Activated T-helper 9 cell treated with anti-CD3 and anti-CD28 coated beads, Interleukin-2, amount 50 U/mL, for 16 hours (primary cell): ENCODE measurements at places on chromosomes 5 and 9.
A peak's percentile ranks its signal among the peaks of the same experiment; 100 is the strongest.

DNA sequence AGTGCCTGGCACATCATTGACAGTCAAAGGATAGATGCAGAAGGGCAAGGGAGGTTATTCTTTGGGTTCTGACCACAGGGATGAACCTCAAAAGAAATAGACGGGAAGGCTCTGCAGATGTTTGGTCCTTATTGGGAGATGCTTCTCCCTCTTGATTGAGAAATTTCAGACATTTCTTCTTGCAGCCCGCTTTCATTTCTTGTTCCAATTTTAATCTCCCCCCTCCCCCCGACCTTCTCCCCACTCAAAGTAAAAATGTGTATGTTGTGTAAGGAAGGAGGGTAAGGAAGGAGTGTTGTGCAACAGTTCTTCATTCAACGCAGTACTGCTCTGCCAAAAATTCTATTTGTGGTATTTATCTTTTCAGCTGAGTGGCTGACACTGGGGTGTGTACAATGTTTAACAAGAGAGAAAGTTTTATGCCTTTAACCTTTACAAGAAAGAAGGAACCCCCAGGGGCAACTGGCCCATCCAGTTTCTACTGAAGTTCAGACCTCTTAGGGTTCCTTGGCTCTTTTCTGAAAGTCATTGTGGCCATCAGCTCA is 46.3 kb upstream of the TNFSF15 start:
- no peak for DNase-seq

GRCh38 chr5:170662966-170663365 is 120.6 kb upstream of the GABRP start:
- DNase-seq = no peak

- no peak for DNase-seq
Measured at GRCh38 chr9:134509281-134509680, 132.3 kb upstream of the COL5A1 start.

GRCh38 chr5:78103232-78103918 is 191.1 kb downstream of the AP3B1 start:
- DNase-seq = no peak

GRCh38 chr9:13493697-13494096 is 214.2 kb upstream of the MPDZ start:
- no peak for DNase-seq

- no peak for DNase-seq
Measured at GRCh38 chr9:33800886-33801285, 5.5 kb downstream of the PRSS3 start.

DNA sequence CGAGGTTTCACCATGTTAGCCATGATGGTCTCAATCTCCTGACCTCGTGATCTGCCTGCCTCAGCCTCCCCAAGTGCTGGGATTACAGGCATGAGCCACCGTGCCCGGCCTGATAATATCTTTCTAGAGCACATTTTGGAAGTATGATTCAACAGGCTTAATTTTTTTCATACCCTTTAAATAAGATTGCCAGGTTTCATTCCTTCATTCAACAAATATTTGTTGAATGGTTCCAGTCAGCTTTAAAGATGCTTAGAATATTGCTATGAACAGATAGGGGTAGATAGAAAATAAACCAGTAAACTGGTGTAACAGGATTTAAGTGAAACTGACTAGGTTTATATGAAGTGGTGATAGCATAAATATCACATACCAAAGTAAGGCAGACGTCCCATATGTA is 41.3 kb downstream of the DMXL1 start:
- DNase-seq = no peak

GRCh38 chr9:34557426-34558321 is 31.9 kb downstream of the CNTFR start:
- no peak for DNase-seq

- peak; percentile 27 for DNase-seq
Measured at GRCh38 chr5:73160239-73160671, 12.7 kb upstream of the TMEM174 start.

- DNase-seq = no peak
Measured at GRCh38 chr5:127009784-127010183, 20.6 kb downstream of the MARCHF3 start.

DNA sequence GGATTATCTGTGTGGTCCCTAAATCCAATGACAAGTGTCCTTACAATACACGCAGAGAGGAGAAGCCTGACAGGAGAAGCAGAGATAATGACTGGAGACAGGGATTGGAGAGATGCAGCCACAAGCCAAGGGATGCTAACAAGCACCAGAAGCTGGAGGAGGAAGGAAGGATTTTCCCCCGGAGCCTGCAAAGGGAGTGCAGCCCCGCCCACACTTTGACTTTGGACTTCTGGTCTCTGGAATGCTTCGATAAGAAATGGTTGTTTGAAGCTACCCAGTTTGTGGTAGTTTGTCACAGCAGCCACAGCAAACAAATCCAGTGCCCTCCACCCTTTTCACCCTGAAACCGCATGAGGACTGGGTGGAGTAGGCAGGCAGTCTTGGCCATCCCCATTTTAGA is 77.2 kb upstream of the BOD1 start:
- no peak for DNase-seq

DNA sequence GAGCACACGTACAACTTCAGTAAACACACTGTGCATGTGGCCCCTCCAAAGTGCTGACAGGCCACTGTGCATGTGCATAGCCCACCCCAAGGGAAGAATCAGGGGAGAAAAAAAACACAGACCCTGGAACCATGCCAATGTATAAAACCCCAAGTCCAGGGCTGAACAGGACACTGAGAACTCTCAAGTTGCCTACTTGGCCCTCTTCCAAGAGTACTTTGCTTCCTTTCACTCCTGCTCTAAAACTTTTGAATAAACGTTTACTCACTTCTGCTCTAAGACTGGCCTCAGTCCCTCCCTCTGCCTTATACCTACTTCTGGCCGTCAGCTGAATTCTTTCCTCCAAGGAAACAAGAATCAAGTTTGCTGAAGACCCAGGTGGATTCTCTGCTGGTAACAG is 77.7 kb upstream of the NFIB start:
- DNase-seq = no peak

DNA sequence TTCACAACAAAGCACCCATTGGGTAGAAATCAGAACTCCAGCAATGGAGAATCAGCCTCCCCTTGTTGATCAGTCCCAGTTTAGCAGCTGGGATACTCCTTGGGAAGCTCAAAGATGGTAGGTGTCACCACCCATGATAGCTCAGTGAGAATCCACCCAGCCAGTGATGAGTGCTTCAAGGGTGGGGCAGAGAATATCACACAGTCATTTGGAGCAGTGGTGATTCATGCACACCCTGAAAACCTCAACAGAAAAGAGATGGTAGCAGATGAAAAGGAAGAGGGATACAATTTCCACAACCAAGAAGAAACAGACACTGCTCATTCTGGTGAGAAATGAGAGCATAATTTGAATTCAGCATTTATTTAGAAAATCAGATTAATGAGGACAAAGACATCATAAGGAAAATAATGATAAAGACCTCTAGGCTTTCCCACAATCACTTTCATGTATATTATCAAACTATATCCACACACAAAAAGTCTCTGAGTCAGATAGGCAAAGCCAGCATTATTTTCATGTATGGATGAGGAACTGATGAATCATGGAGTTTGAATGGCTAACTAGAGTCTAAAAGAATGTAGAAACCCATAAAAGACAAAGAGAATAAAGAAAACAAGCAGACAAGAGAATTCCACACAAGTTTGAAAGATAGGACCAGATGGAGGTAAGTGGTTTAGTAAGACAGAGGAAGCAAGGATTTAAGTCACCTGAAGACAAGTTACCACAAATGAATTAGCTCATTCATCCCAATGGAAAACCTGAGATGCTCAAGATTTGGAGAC is 82.9 kb downstream of the FEM1C start:
- no peak for DNase-seq

DNA sequence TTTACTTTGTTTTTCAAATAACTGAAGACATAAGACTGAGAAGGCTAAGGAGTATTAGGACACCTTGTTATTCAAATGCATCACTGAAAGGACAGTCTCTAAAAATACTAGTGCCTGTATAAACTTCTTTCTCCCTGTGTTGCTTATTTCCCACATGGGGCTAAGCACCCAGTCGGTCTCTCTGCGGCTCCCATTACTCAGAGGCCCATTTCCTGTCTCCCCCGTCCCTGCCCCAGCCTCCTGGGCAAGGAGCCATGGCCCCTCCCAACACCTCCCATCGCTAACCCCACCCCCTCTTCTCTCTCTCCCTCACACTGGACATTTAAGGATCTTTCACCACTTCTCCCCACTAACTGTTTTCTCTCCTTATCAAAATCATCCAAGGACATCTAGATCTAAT is 81.9 kb downstream of the EBF1 start:
- DNase-seq = no peak

GRCh38 chr9:127184641-127185040 is 62.2 kb upstream of the ANGPTL2 start:
- DNase-seq = no peak

- no peak for DNase-seq
Measured at GRCh38 chr5:102249381-102249780, 46.7 kb downstream of the SLCO4C1 start.

- DNase-seq = no peak
Measured at GRCh38 chr5:180975338-180975737, 13.3 kb upstream of the BTNL3 start.

GRCh38 chr5:32600054-32600622 is 14.8 kb downstream of the SUB1 start:
- DNase-seq = no peak

DNA sequence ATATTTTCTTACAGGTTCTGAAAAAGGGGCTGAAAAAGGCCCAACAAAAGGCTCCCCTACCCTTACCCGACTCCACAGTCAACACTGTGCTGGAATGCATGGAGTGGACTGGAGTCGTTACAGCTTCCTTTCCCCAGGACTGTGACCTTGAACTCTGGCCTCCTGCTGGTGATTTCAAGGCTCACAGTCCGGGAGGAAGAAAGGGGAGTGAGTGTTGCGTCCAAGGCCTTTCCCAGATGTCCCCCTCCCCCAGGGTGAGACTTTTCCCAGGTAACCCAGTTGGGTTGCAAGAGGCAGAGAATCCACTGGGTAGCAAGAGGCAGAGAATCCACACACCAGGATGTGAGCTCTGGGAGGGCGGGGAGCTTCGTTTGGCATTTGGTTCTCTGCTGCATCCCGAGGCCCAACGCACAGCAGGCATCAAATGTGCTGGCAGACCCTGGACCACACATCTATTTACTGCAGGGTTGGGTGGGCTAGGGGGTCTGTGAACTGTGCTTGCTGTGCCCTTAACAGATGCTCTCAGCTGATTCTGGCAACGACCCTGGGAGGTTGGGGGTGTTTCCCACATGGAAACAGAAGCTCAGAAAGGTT is 37.5 kb downstream of the FABP6 start:
- DNase-seq = no peak

GRCh38 chr5:151055336-151055735 is 25.5 kb downstream of the TNIP1 start:
- no peak for DNase-seq

DNA sequence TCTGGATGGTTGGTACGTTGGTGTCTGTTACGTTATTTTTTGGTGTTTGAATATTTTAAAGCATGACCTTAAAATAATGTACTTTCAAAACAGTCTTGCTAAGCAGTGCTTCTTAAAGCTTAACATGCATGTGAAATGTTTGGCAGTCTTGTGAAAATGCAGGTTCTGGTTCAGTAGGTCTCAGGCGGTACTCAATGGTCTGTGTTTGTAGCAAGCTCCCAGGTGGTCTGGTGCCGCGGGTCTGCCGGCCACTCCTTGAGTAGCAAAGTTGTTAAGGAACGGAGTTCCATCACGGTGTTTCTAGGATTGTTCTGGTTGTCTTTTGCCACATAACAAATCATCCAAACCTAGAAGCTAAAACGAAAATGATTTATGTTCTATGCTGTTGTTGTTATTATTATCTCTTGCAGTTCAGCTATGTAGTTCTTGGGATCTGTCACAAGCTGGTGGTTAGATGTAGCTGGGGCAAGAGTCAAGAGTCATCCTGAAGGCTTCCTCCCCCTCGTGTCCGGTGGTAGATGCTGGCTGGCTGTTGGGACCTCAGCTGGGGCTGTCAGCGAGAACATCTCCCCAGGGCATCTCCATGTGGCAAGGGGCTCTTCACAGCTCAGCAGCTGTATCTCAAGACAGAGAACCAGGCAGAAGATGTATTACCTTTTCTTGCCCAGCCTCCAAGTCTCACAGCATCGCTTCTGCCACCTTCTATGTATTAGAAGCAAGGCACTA is 186.8 kb downstream of the PALM2AKAP2 start:
- no peak for DNase-seq

GRCh38 chr5:118007262-118007661 is 981.1 kb downstream of the DTWD2 start:
- DNase-seq = no peak

GRCh38 chr5:95803271-95804148 is 19.0 kb downstream of the GLRX start:
- no peak for DNase-seq

DNA sequence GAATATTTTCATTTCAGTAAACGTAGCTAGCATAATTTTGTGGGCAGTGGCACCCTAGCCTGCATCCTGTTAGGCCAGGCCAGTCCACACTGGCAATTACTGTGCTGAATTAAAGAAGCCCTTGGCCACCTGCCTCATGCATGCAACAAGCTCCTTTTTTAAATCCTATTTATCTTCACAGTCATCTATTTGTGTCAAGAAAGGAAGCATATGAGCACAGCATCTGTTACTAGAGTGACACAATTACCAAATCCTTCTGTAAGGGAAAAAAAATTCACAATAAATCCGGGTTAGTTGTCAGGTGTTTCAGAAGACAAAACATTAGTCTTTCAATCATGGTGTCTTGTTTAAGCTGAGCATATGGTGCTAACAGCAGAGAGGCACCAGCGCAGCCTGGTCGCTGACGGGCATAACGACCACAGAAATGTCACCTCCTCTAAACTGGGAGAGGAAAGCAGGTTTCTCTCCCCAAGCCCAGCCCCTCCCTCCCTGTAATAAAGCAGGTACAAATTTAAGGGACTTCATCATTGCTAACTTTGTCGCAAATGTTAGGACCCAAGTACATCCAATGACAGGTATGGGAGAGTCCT is 520.6 kb downstream of the CTNND2 start:
- DNase-seq = no peak

GRCh38 chr9:135210676-135211523 is 123.4 kb downstream of the OLFM1 start:
- no peak for DNase-seq

- DNase-seq = no peak
Measured at GRCh38 chr9:85322592-85322991, 419.2 kb downstream of the AGTPBP1 start.

DNA sequence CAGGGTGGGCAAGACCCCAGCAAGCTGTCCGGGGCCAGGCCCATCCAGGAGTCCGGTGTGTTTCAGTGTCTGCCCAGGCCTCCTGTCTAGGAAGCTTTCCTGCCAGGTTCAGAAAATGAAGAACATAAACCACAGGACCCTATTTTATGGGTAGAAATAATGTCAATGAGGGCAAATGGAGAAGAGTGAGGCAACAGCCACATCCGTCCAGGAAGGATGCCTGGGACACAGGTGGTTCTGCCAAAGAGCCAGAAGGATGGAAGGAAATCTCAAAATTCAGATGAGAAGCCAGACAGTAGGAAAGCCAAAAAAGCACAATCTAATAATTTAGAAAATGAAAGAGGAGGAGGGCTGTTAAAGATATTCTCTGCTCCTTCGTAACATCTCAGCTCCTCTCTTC is 262.3 kb downstream of the AUH start:
- DNase-seq = no peak

- no peak for DNase-seq
Measured at GRCh38 chr5:37248421-37248969, 681 bp downstream of the CPLANE1 start.
